ENCODE measurements at places on chromosomes 2 and 18.

DNA sequence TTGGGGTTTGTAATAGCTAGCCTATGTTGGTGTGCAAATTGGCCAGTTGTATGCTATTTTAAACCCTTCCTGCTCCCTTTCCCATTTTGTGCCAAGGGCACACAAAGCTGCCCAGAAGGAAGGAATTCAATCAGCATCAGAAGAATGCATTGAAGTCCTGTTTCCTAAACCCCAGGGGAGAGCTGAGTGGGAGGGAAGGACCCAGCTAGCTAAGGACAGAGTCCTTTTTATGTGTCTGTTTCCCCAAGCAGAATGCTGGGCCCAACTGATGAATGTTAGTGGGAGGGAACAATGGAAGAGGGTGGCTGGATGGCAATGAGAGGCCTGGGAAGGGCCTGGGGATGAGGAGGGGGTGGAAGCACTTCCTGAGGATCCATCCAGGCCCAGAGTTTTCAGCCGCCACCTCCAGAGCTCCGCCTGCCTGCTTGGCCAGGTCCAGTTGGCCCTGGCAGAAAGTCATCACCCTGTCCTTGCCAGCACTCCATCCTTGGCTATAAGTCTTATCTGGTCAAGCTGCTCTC, 32.7 kb downstream of the MEX3C start:
- no peak for DNase-seq

GRCh38 chr18:70279470-70279869, 9.4 kb upstream of the SOCS6 start:
- no peak for DNase-seq

DNA sequence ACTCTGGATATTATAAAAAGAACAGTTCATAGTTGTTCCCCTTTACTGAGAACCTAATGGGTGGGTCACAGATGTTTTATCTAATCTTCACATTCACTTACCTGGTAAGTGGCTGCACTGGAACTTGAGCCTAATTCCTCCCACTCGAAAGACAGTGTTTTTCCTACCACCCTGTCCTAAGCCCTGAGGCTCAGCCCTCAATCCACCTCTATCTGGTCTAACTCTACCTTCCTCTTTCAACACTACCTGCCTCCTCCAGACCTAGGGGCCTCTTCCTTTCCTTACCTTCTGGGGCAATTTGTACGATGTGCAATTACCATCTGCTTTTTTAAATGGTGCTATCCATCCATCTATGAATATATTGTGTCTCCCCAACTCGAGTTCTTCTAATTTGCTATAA, 9.7 kb upstream of the KIF3C start:
- no peak for DNase-seq

- peak; percentile 17 for DNase-seq
These were observed 6.7 kb upstream of the ACAA2 start for GRCh38 chr18:49819823-49820671.

DNA sequence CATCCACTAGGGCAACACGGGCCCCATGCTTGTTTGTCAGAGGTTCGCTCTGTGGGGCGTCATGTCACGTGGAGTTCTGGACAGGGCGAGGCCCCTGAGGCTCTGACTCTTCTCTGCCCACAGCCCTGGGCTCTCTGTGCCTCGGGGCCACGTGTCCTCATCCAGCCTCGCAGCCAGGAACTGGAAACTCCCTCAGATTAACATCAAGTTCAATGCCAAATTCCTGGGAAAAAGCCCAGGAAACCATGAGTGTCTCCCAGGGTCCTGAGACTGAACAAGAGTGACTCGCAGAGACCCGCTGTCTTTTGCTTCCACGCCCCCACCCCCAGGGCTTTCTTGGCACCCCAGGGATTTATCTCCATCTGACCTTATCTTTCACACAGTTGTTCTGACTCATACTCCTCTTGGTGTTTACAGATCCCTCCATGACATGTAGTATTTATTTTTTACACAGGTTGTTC, 174.0 kb upstream of the PIEZO2 start:
- DNase-seq = no peak

DNA sequence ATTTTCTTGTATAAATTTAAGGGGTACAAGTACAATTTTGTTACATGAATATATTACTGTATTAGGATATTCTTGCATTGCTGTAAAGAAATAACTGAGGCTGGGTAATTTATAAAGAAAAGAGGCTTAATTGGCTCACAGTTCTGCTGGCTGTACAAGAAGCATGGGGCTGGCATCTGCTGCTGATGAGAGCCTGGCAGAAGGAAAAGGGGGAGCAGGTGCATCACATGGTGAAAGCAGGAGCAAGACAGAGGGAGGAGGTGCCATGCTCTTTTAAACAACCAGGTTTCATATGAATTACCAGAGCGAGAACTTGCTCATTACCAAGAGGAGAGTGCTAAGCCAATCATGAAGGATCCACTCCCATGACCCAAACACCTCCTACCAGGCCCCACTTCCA, 399.5 kb upstream of the RAB6C start:
- DNase-seq = no peak

GRCh38 chr2:43593254-43593653, 2.6 kb downstream of the THADA start:
- DNase-seq = no peak

- DNase-seq = no peak
These were observed 123.8 kb downstream of the ERBB4 start for GRCh38 chr2:212414767-212415211.

GRCh38 chr2:71129114-71129901, 721 bp downstream of the MCEE start:
- DNase-seq = peak; percentile 51

- no peak for DNase-seq
These were observed 13.7 kb upstream of the TEX261 start for GRCh38 chr2:71008342-71008741.

- DNase-seq = peak; percentile 96
These were observed 168.5 kb downstream of the DPP4 start for GRCh38 chr2:161905389-161906046.

DNA sequence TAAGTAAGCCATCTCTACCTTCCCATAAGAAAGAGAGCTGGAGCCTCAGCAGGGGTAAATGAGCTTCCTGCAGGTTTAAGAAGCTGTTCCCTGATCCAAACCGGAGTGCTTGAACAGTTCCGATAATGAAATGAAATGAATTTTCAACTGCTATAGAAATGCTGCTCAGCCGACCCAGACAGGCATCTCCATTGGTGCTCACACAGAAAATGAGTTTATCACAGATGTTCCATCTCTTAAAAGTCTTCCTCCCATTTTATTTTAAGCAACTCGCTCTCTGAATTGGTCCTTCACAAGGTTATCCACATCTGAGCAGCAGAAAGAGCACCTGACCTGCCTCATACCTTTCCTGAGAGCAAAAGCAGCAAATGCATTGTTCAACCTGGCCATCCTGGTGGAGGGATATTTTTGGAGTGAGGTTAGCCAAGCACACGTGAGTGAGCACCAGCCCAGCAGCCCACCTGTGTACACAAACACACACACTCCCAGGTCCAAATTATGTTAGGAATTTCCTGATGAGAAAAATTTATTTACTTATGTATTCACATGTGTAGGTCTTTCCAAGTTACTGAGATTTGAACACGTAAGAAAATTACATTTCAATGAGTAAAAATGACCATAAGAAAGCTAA, 42.2 kb upstream of the CCDC68 start:
- DNase-seq = no peak

- DNase-seq = no peak
These were observed 12.5 kb upstream of the MAL start for GRCh38 chr2:95012881-95013550.
